ENCODE measurements at places on chromosomes 5 and 9. TPM values are rescaled to one million over a fixed set of nuclear protein-coding genes. Genes with fewer than 3 reads are reported as not detected.

DNA sequence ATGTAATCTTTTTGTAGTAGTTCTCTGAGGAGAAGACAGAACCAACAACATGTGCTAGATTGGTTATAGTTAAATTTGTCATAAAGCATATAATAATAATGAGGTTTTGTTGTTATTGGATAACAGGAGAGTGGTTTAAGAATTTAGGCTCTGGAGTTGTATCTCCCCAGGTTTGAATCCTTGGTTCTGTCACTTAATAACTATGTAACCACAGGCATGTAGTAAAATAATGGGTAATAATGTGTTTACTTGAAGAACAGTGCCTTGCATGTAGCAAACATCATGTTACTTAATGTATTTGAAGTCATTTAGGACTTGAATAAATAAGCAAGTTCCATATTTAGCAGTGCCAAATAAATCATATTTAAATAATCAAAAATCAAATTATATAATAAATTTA, 55.8 kb downstream of the NSD1 start:
- DNase-seq = no peak

DNA sequence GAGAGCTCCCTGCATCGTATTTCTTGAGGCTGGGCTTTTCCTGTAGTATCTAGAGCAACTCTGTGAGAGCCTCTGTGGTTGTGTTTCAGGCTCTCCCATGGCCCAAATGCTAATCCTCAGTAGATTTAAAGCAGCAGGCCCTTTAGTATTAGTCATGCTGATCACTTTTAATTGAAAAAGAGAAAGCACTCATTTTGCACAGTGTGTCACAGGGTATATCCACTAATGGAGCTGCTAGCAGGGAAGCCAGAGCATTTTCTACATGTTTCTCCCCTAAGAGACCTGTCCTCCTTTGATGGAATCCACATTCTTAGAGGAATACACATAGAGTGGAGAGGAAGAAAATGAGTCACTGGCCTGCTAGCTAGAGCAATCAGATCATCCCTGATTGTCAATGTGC, 348.5 kb downstream of the TMEM232 start:
- no peak for DNase-seq

- DNase-seq = peak; percentile 64
Observed at GRCh38 chr9:29211580-29212396, 1638.5 kb upstream of the C9orf72 start.

Gene ZNF883
- 8.7 TPM for total RNA-seq

Gene FBXL7
- total RNA-seq = 20.8 TPM

- no peak for DNase-seq
Observed at GRCh38 chr5:56152437-56152836, 80.7 kb downstream of the ANKRD55 start.

DNA sequence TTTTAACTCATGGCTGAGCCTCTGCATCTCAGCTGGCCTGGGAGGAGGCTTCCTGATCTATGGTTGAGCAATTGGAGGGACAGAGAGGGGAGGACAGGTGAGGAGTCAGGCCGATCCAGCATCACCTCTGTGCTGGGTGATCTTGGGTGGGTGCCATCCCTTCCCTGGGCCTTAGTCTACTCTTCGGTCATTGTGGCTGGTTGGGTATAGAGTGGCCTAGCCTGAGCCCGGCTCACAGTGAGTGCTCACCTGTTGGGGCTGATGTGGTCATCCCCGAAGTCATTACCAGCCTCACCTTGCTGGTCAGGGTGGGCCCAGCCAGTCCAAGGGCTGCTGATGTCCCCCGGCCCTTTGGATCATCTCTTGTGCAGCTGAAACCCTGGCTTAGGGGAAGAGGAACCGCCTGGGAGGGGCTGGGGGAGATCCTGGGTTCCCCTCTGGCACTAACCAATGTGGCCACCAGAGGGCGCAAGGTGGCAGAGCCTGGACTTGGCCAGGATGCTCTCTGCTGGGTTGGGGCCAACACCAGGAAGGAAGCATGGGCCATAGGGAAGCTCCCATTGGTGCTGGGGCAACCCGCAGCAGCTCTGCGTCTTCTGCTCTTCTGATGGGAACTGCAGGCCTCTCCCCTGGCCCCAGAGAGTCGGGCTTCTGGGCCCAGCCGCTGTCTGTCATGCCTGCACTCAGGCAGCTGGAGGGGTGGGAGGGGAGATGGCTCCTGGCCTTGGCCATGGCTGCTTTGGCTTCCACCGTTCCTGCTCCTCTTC, 17.3 kb upstream of the ODF2 start:
- peak; percentile 93 for DNase-seq

Measured in neural crest cell (in vitro differentiated cells).